Central memory CD4-positive, alpha-beta T cell (primary cell): ENCODE measurements at places on chromosomes 11 and 22.

DNA sequence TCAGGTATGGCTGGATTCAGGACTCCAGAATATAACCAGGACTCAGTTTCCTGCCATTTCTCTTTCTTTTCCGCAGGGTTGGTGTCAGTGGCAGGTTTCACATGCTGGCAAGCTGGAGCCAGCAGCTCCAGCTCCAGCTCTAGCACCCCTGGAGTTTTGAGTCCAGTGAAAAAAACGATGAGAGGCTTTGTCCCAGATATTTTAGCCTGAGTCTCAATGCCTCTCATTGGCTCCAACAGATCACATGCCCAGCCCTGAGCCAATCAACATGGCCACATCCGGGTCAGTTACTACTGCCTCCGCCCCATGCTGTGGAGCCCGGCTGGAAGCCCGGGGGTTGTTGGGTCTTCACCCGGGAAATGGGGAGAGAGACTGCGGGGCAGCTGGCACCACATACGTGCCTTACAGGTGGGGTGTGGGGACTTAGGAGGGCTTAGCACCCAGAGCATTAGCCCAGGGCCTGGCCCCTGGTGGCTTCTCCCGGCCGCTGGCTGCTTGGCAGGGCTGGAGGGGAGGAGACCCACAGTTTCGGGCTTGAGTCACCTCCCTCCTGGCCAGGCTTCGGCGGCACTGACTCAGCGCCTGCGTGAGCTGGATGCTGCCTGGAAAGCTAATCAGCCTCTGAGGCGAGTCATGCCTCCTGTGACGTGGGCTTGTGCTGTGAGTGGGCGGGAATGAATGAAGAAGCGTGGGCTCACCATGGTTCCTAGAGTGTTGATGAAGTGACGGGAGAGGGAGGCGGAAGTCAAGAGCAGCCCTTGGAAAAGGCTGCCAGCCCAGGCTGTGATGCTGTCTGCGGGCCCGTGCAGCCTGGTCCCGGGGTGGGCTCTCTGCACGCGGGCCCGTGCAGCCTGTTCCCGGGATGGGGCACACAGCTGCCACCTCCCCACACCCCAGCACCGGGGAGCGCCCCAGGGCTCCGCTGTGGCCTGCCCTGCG is 15.3 kb upstream of the MRTFA start:
- DNase-seq = peak; percentile 73

- no peak for DNase-seq
Measured at GRCh38 chr11:94036096-94036495, 14.9 kb downstream of the HEPHL1 start.

- no peak for DNase-seq
Measured at GRCh38 chr11:11074686-11075335, 217.0 kb upstream of the ZBED5 start.

DNA sequence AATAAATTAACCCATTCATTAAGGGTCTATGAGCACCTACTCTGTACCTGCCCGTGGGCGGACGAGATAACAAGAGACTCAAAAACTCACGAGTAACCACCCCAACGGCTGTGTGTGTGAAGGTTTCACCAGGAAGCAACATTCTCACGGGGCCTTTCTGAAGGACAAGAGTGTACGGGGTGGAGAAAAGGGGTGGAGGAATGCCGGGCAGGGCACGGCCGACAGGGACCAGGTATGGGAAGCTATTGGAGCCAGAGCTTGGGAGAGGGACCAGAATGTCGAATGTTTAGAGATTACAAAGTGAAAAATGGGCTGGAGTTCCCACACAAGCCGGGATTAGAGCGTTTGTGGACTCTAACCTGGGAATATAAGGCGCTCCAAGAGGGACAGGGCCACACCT is 1.6 kb downstream of the KMT5B start:
- no peak for DNase-seq

DNA sequence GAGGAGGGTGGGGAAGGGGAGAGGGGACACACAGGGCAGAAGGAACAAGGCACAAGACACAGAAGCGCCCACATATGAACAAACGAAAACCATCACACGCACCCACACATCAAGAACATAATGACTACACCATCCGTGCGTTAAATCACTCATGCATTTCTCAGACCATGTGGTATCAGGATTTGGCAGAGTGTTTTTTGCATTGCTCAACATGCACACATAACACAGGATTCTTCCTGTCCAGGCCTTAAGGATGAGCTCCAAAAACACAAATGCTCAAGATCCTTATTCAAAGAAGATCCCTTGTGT is 309.5 kb downstream of the CADM1 start:
- DNase-seq = no peak

- no peak for DNase-seq
Measured at GRCh38 chr22:20615533-20616450, 108.4 kb downstream of the MED15 start.

DNA sequence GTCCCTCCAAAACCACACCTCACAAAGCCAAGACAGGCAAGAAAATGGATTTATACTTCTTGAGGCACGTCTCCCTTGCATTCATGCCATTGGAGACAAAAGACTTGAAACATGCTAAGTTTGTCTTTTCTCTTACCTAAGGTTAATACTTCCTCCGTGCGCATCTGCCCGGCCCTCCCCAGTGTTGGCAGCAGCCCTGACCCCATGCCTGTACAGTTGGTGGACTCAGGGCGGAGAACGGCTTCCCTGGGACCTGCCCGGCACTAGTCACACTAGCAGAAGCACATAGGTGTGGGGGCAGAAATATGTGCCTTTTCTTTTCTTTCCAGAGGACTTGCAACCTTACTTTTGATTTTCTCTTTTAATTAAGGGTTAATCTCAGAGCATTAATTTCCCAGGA is 45.2 kb upstream of the FLI1 start:
- DNase-seq = no peak

DNA sequence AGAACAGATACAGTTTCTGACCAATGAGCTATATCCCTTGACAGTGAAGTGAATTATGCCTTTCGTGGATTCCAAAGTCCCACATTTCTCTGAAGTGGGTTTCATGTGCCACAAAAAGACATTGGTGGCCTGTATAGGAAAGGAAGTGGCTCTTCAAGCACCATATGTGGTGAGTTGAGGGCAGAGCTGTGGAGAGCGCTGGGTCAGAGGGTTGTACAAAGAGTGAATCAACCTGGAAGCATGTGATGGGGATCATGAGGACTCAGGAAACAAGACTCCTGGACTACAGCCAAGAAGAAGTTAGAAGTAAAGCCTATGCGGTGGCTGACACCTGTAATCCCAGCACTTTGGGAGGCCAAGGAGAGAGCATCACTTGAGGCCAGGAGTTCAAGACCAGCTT is 579 bp upstream of the SLC5A4 start:
- no peak for DNase-seq

GRCh38 chr22:41781507-41781906 is 19.0 kb upstream of the CCDC134 start:
- no peak for DNase-seq

- no peak for DNase-seq
Measured at GRCh38 chr11:104146421-104146820, 17.5 kb downstream of the PDGFD start.

- no peak for DNase-seq
Measured at GRCh38 chr11:83682611-83682973, 396.4 kb upstream of the CCDC90B start.

DNA sequence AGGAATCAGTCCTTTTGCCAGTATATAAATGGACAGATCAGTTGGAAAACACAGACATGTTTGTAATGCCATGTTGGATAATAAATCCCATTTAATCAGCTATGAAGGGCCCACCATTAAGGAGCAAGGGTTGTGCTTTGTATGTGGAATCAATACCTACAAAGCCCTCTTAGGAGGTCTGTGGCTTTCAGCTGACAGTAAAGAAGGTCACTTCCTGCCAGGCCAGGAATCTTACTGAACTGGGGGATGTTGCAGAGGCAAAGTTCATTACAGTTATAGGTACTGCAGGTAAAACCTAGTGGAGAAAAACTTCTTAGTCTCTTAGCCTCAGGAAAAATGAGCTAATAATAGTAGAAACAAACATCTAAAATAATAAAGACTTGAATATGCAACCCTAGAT is 129.5 kb downstream of the FAM76B start:
- no peak for DNase-seq

- DNase-seq = no peak
Measured at GRCh38 chr11:57476757-57477506, 16.6 kb downstream of the RTN4RL2 start.

GRCh38 chr11:883527-883926 is 27.1 kb downstream of the CHID1 start:
- DNase-seq = no peak

DNA sequence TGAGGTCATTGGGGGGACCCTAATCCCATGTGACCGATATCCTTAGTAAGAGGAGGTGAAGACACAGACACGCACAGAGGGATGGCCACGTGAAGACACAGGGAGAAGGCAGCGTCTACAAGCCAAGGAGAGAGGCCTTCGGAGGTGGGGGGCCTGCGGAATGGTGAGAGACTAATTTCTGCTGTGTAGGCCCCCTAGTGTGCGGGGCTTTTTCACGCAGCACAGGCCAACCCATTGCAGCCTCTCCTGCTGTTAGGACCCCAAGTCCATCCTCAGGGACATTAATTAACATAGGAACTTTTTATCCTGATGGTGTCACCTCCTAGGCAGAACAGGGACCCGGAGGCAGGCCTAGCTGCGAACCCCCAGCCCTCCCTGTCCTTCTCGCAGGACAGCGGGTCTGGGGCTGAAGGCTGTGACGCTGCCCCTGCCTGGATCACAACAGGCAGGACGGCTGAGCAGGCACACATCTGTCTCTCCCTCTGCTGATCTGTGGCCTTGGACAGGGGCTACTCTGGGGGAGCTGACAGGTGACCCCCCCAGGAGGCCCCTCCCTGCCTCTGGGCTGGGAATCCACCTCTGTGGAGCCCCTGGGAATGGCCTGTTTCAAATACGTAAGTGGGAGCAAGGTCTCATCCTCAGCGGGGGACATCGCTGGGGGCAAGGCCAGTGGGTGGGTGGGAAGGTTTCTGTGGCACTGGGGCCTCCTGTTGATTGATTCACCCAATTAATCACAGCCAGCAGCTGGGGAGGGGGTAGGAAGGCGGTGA is 7.9 kb downstream of the ASCL2 start:
- DNase-seq = no peak
